ENCODE measurements at places on chromosomes 4 and X. TPM values are rescaled to one million over a fixed set of nuclear protein-coding genes. Genes with fewer than 3 reads are reported as not detected.

The TRIM60 gene
- total RNA-seq: not detected

The RADX gene
- under 0.01 TPM for total RNA-seq

The CDK16 gene
- 99.8 TPM for total RNA-seq

The PTTG2 gene
- total RNA-seq: not detected

The GAGE1 gene
- not detected for total RNA-seq

The RHOXF2 gene
- not detected for total RNA-seq

The SPANXB1 gene
- total RNA-seq: not detected

The PSAPL1 gene
- not detected for total RNA-seq

The ADGRL3 gene
- total RNA-seq: not detected

The IL2RG gene
- total RNA-seq: not detected

The STARD8 gene
- total RNA-seq: 9.3 TPM

The S100P gene
- total RNA-seq: not detected

The GSPT2 gene
- 6.2 TPM for total RNA-seq

The RASGEF1B gene
- 0.29 TPM for total RNA-seq
